ENCODE measurements at places on chromosomes 7 and 10. TPM values are rescaled to one million over a fixed set of nuclear protein-coding genes. Genes with fewer than 3 reads are reported as not detected.

- DNase-seq, result no peak
These were observed 152.4 kb upstream of the HPS1 start for GRCh38 chr10:98599032-98599610.

DNA sequence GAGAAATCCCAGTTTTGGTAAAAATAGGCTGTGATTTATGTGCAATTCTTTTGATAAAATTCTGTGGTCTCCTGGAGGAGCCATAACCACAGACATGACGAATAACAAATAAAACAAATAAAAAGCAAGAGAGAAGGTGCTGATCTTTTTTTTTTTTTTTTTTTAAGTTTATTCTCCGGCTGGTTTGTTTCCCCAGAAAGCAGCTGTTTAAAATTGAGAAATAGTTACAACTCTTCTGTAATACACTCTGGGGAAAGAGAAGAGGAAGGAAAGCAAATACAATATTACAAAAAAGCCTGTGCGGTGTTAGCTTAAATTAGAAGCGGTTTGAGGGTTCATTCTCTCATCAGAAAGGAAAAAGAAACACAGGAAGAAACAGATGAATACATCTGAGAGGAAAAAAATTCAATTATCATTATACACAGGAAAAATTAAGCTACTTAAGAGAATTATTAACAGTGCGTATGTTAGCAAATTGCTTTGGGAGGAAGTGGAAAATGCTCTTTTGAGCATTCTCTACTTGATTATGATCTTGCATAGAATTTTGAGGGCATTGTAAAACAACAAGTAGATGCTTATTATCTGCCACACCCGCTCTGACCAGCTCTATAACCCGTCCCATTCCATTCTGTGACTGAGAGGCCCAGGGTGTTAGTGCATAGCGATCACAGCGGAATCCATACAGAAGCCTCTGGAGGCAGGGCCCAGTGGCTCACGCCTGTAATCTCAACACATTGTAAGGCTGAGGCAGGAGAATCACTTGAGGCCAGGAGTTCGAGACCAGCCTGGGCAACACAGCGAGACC is 40.6 kb upstream of the WAC start:
- no peak for DNase-seq

Gene ITGB8
- total RNA-seq, result not detected

DNA sequence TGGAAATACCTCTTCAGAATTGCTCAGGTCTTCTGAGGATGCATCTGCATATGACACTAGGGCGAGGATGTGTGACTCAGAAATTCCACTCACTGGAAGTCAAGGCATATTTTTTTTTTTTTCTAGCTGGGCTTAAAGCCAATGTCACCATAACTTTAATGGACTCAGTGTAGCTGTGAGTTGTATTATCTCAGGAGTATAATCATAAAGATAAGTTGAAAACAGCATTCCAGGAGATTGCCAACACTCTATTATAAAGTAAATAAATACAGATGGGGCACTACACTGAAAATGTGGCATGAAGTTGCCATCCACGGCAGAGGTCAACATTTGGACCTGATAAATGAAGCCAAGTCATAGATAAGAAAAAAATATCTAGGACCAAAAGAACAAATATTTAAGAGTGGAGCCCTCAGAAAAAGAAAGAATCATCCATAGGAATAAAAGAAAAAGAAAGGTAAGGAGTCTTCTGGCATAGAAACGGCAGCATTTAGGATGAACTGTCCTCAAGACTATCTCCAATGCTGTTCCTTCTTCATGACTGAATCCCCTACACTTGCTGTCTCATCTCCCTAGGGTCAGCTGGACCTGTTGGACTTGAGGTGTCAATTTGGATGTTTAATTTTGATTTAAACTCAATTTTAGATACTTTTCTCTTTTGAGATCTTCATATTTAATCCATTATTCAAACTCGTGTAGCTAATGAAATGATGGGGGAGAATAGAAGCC is 72.9 kb upstream of the CAV2 start:
- DNase-seq, result no peak

DNA sequence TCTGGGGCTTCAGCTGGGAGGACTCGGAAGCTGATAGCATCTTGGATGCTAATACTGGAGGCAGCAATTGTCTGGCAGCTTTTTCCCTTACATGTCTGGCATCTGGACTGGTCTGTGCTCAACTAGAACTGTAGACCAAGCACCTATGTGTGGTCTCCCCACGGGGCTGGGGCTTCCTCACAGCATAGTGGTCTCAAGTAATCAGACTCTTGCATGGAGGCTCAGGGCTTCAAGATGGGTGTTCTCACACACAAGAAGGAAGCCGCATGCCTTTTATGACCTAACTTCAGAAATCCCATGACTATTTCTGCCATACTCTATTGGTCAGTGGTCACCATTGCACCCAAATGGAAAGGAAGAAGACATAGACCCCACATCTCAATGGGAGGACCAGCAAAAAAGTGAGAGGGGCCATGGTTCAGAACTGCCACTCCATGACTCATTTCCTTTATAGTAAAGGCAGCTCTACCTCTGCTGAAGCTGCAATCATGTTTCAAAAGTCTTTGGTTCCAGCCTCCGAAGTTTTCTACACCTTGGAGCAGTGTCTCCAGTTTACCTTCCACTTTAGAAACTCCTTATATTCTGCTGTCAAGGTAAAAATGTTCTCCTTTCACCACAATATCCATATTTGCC is 14.7 kb downstream of the AOC1 start:
- no peak for DNase-seq
